ENCODE measurements at places on chromosomes 1 and 21. TPM values are rescaled to one million over a fixed set of nuclear protein-coding genes. Genes with fewer than 3 reads are reported as not detected.

The HUNK gene
- total RNA-seq: 0.17 TPM

DNA sequence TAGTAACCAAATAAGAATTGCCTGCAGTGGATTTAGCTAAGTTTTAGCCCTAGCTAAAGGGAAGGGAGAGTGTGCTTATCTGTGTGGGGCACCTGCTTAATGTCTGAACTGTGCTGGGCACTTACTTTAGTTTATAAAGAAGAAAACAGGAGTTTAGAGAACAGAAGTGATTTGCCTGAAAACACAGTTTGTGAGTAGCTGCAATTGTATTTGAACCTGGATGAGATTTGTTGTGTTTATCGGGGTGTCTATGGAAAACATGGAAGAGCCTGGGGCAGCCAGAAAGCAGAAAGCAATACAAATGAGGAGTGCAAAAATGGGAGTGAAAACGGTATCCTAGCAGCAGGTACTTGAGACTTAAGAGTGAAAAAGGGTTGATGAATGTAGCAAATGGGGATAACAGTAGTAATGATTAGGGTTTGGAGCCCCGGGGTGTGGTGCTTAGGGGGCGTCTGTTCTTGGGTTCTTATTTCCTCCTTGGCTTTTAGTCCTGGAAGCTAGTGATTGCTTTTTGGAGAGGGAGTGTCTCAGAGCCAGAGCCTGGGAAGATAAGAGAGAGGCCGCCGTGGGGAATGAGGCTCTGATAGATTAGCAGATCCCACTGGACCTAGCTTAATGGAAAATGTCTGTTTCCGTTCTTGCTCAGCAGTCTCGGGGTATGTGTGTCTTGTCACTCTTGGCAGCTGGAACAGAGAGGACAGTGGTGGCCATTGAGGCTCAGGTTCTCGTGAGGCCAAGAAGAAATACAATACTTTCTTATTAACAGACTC, 5.6 kb downstream of the PRCC start:
- no peak for DNase-seq

DNA sequence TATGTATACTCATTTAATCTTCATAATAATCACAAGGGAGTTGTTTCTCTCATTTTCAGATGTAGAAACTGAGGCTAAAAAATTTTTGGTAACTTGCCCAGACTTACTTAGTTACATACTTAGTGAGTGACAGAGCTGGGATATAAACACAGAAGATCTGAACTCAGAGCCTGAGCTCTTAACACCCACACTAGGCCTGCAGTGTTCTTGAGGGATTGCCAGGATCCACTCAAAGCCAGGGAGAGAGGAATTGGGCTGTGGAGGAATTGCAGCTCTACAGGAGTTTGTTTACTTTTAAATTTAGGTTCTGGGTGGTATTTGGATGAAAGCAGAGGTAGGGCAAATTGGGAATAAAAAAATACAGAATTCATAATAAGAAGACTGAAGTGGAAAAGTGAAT, 515.1 kb upstream of the PLXNA2 start:
- DNase-seq: no peak

DNA sequence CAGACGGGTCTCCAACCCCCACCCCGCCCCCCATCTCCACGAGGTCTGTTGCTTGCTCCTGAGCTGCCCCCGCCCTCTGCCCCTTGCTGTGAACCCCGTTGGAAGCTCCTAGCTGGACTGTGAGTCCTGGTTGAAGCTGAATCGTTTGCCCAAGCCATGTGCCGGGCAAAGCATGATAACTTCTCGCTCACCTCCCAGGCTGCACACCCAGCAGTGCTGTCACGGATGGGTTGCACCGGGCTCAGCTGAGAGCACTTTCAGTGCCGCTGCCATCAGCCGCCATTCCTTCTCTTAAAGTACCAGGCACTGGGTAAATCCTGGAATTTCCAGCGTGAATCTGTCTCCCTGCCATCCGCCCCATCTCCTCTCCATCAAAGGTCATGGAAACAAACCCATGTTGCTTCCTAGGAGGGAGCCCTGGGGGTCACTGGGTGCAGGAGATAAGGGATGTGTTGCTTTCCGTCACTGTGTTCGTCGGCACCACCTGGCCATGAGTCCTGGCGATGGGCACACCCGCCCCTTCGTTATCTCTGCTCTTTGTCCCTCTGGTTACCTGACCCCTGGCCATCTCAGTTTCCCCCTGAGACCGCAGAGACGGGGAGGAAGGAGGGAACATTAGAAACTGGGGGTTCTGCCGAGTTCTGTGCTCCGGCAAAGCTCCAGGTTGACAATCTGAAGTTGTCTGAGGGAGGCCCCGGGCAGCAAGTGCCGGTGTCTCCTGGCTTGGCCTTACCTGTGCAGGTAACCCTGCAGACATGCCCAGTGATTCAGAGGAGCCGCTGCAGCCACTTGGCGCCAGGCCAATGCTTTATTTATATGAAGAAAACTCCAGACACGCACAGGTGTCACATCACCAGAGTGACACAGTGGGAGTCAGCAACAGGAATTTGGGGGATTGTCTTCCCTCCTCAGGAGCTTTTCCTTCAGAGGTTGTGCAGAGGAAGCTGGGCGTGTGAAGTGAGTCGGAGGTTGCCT, 2.7 kb downstream of the PDE9A start:
- DNase-seq: no peak

The RNU1-1 gene
- 2,477 TPM for total RNA-seq

DNA sequence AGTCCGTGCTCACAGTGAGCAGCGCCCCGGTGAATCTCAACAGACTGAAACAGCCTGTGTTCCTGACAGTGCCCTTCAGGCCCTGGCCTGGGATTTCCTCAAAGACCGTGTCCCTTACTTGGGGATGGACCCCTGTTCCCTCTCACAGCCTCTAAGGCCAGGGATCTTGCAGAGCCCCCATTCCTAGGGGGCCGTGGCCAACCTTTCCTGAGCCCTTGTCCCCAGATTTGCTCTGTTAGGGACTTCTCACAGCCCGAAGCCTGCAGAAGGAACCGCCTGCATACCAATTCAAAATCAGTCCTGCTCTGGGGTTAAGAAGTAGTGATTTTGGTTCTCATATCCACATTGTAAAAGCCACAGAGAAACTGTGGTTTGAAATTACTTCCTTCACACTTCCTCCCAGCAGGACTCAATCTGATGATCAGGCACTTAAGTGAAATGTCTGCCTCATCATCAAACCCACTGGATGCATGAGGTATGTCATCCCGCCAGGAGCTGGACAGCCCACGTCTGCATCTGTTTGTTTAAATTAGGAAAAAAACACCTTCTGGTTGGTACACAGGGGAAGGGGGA, 14.9 kb downstream of the ABCA4 start:
- no peak for DNase-seq

The CLCA4 gene
- total RNA-seq: not detected

DNA sequence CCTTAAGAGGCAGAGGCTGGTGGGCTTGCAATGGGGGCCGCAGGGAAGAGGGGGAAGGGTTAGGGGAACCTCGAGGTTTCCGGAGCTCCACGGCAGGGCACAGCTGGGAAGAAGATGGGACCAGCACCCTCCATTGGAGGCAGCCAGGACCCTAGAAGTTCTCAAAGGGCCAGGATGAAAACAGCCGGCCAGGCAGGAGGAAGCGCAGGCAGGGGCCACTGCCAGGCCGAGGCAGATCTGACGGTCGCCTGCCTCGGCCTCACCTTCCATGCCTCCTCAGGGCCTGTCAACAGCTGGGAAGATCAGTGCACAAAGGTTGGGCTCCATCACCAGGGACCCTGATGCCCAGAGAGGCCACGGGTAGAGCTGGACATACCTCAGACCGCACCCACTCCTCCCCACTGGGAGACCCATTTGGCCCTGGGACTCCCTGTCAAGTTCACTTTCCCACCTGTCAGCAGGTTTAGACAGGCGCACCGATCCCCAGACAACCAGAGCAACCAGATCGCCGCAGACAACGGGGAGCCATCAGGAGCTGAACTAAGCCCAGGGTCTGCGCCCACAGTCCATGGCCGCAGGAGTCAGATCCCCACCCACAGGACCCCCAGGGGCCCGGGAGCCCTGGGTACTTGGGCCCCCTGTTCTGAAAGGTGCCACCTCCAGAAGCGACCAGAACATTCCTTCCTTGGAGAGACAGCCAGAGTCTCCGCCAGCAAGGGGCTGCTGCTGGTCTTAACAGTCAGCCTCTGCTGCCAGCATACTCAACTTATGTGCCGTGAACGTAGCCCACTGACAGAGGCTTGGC, 2.2 kb downstream of the SLC19A1 start:
- no peak for DNase-seq

GRCh38 chr1:234234199-234234598, 139.1 kb upstream of the COA6 start:
- DNase-seq: no peak

DNA sequence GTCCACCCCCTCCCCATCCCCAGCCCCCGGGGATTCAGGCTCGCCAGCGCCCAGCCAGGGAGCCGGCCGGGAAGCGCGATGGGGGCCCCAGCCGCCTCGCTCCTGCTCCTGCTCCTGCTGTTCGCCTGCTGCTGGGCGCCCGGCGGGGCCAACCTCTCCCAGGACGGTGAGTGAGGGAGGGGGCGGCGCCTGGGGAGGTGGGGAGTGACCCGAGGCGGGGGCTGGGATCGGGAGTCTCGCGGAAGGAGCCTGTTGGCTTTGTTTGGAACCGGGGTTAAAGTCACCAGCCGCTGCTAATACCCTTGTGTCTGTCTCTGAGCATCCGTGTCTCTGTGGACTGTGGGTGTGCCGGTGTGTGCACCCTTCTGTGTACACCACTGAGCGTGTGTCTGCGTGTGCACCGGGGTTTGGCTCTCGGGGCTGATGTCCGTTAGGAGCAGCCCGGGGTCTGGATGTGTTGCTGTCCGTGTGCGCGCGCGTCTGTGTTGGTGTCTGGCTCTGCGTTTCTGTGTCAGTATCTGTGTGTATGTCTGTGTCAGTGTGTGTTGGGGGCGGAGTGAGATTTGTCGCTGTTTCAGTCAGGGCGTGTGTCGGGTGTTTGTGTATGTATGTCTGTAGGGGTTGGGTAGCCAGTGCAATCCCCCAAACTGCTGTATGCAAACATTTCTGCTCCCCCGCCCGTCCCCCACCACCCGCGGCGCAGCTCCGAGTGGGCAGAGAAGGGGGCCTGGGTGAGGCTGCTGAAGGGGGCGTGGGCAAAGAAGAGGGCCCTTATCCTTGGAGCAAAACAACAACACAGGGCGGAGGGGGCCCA, 480 bp downstream of the CADM3 start:
- DNase-seq: no peak

DNA sequence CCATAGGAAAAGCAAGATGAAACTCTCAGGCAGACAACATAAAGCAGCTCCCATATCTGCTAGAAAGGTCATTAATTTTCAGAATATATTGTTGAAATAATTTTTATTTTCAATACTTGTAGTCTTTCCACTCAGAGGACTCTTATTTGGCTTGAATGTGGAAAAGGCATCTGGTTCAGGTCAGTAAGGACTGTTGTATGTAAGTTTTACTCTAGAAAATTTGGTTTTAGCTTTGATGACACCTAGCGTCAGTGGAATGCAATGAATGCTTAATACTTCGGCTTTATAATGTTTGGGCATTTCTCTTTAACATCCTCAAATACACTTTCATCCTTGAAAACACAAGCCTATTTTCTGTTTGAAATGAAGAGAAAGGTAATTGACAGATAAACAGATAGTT, 63.3 kb downstream of the LRRC40 start:
- no peak for DNase-seq

- DNase-seq: no peak
Observed at GRCh38 chr1:2396059-2396458, 4.4 kb downstream of the RER1 start.

The IFNLR1 gene
- total RNA-seq: 3.4 TPM

The CELA3B gene
- total RNA-seq: not detected

The TRPM2 gene
- total RNA-seq: 13.9 TPM

DNA sequence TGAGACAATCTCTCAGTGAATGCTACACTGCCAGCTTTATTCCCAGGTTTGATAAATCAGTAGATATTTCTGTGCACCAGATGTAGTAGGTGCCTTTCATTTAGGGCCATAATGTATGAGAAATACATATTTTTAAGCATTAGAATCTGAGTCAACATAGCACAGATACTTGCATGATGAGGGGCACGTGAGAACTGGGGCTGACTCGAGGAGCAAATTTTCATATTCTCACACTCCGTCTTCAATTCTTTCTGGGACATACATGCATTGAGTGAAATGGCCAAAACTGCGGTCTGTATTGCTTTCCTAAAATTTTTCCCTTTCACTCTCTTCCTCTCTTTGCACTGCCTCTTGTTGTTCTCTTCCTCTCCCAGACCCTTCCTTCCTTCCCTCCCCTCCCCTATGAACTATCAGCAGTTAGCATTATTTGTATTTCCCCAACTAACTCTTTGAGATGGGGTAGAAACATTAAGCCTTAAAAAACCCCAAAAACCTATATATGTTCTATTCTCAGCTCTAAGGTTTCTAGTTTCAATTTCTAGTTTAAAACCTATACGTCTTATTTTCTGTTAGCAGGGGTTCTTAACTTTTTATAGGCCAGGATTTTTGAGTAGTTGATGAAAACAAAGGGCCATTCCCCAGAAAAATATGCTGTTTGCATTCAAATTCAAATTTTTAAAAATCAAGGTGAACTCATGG, 289.1 kb downstream of the PTBP2 start:
- DNase-seq: no peak

DNA sequence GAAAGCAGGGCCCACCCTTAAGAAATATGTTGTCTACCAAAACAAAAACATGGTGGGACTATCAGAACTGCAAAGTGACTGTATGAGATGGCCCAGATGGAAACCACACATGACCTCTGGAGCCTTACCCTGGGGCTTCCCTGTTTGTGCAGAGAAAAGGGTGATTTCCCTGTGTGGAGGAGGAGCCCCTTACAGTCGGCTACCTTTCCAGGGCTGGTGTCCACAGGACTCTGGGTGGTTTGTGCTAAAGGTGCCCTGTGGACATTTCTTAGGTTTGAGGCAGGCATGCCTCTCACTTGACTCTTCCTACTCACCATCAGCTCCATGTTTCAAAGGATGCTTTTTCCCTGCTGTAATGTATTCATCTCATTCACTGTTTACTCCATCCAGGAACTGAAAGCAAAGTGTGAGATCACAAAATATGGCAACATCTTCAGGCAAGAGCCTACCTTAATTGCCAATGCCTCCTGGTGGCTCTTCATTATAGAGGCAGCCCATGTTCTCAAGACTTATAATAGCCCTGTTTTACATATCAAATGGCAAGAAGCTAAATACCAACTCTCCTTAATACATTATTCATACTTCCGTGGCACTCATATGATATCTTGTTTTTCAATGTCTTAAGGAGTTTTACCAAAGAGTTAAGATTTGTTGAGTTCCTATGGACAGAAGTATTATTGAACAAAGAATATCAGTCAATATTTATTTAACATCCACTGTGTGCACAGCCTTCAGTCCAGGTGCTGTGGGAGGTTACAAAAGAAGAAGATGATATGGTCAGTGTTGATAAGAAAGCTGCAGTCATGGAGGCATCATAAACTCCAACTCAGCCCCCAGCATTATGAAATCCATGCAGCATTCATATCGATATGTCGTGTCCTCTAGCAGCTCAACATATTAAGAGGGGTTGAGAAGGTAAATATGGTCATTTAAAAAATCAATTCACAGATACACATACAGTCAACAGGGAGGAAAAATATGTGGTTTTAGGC, 15.5 kb upstream of the TFF3 start:
- no peak for DNase-seq

The CXADR gene
- 0.40 TPM for total RNA-seq

The MTARC2 gene
- total RNA-seq: not detected

The GART gene
- 123 TPM for total RNA-seq
